ENCODE measurements at places on chromosomes 1 and 21. TPM values are rescaled to one million over a fixed set of nuclear protein-coding genes. Genes with fewer than 3 reads are reported as not detected.

DPM3 gene
- 34.5 TPM for total RNA-seq

DNA sequence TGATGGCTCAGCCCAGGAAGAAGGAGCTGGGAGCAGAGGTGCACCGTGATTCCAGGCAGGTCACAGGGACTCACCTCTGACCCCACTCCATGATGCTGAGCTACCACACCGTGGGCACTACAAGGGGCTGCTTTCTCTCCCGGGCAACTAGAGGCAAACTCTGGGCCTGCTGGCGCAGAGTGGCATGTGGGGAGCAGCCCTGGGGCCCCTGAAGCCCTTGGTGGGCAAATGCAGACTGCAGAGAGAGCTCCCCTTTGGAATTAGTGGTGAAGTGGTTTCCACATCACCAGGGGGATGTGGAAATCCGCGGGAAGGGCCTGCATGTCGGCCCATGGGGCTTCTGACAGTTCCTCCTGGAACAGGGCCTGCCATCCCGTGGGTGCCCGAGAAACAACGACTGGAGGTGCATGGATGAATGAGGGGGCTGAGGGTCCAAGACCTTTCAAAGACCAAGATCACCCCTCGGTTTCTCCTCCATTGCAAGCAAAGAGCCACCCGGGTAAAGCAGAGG, 11.8 kb upstream of the MMEL1 start:
- peaks cover 5% of the 10 kb centered on the region for H3K36me3 ChIP-seq
- no peak overlapping the region for H3K4me3 ChIP-seq
- H3K4me1 ChIP-seq = peaks cover 3% of the 10 kb centered on the region
- H3K27ac ChIP-seq = no peak overlapping the region
- DNase-seq = no peak

DNA sequence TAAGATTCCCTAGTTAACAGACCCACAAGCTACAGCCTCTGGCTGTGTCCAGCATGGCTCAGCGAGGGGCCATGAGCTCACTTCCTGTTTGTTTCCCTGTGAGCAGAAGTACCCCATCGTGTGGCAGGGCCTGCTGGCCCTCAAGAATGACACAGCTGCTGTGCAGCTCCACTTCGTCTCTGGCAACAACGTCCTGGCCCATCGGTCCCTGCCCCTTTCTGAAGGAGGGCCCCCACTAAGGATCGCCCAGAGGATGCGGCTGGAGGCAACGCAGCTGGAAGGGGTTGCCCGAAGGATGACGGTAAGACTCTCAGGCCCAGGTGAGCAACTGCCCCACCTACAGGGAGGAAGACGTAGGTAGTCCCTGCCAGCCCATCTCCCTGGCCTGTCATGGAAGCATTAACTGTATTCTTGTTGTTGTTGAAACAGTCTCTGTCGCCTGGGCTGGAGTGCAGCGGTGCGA, 38.2 kb downstream of the ZBTB17 start:
- H3K4me3 ChIP-seq = no peak overlapping the region
- peak overlapping the region; percentile 76 for H3K27ac ChIP-seq
- DNase-seq = no peak
- no peaks in the 10 kb centered on the region for H3K27me3 ChIP-seq
- H3K4me1 ChIP-seq = peaks cover 13% of the 10 kb centered on the region

- no peak for DNase-seq
- peaks cover 2% of the 10 kb centered on the region for H3K4me1 ChIP-seq
- no peak overlapping the region for H3K4me3 ChIP-seq
- peaks cover 39% of the 10 kb centered on the region for H3K27me3 ChIP-seq
- H3K27ac ChIP-seq = no peak overlapping the region
- H3K36me3 ChIP-seq = no peaks in the 10 kb centered on the region
Observed at GRCh38 chr1:87202451-87202850, 126.2 kb upstream of the LMO4 start.

GRCh38 chr1:224783006-224783651, 146.3 kb upstream of the DNAH14 start:
- peaks cover 13% of the 10 kb centered on the region for H3K4me1 ChIP-seq
- no peak for DNase-seq
- H3K27ac ChIP-seq = no peak overlapping the region
- no peaks in the 10 kb centered on the region for H3K36me3 ChIP-seq
